Neural progenitor cell (in vitro differentiated cells): ENCODE measurements at places on chromosomes 5 and 9. TPM values are rescaled to one million over a fixed set of nuclear protein-coding genes. Genes with fewer than 3 reads are reported as not detected.

Gene CCDC127
- total RNA-seq = 7.0 TPM in 2 replicates

Gene SV2C
- 0.06 and 0.15 TPM in 2 replicates for total RNA-seq

Gene UBE2D2
- total RNA-seq = 131 and 141 TPM in 2 replicates

Gene PCDHB10
- total RNA-seq = 9.3 and 10.4 TPM in 2 replicates

Gene DMXL1
- 18.6 and 45.5 TPM in 2 replicates for total RNA-seq

Gene SLC25A2
- total RNA-seq = 0.22 and 0.96 TPM in 2 replicates

DNA sequence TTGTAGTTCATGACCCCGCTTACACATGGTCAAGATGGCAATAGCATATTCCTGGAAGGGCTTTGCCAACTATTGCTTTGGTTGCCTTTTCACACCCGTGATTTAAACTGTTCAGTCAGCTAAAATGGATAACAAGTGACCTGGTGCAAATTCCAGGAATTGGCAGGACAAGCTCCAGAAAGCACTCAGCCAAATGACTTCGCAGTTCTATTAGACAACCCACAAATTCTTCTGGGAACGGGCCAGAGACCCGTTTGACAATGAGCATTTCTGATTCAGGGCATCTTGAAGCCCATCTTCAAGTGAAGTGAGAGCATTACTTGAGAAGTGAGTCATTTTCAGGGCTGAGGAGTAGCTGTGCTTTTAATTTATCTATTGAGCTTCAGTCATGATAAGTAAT, 165.0 kb downstream of the DROSHA start:
- no peak for DNase-seq

DNA sequence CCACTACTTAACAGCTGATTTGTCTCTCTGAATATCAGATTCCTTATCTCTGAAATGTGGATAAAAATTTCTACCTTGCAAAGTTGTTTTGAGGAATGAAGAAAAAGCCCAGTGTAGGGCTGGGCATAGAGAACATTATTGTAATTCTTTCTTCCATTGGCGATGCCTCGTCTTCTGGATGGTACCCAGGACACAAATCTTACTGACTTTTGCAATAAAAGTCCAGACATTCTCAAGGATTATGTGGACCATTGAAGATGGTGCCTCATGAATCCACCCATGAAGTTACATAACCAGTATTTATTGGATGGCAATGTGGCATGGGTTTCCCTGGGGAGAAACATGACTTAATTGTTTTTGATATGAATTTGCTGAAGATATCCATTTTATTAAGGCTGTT, 33.1 kb downstream of the NNT start:
- DNase-seq = no peak

GRCh38 chr5:116696366-116696765, 121.7 kb upstream of the SEMA6A start:
- DNase-seq = peak; percentile 16

- DNase-seq = no peak
Measured at GRCh38 chr9:127880143-127880542, 2.7 kb upstream of the AK1 start.

- no peak for DNase-seq
Measured at GRCh38 chr9:94904806-94905205, 178.3 kb downstream of the AOPEP start.

- peak; percentile 70 for DNase-seq
Measured at GRCh38 chr5:57887851-57888621, 405.4 kb upstream of the ACTBL2 start.

DNA sequence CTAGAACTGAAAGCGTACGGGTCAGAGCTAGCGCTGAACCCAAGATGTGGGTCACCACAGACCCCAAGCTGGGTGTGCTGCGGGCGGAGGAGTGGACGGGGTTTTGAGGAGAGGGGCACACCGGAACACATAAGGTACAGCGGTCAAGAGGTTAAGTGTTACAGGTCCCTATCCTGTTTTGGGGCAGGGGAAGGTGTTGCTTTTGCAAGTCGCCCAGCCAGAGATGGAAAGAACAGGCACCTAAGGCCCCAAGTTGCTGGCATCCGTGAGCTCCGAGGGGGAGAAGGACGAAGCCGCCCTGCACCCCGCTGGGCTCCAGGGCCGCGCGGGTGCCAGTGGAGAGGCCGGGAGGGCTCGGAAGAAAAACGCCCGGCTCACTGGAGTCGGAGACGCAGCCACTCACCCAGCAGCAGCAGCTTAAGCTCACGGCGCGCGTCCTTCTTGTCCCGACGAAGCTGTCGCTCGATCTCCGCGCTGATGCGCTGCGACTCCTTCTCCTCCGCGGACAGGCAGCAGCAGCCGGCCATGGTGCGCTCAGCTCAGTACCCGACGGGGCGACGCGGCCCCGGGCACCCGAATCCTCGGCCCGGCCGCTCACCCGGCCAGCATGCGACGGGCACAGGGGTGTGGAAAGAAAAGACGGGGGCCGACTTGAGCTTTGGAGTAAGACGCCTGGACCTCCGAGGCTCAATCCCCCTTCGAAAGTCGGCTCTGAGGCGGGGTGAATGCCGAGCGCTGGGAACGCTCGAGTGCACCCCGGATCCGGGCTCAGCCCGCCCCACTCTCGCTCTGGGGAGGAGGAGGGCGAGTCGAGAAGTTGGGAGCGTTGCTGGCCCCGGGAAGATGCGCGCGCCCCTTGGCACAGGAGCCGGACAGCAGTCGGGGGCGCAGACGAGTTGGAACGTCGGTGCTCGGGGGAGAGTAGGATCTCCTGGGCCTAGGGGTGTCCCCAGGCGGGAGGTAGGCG, 572 bp downstream of the GNA14 start:
- peak; percentile 72 for DNase-seq
